ENCODE measurements at places on chromosomes 11 and 22.

GRCh38 chr11:121282386-121282785 is 10.2 kb upstream of the SC5D start:
- no peak for DNase-seq

DNA sequence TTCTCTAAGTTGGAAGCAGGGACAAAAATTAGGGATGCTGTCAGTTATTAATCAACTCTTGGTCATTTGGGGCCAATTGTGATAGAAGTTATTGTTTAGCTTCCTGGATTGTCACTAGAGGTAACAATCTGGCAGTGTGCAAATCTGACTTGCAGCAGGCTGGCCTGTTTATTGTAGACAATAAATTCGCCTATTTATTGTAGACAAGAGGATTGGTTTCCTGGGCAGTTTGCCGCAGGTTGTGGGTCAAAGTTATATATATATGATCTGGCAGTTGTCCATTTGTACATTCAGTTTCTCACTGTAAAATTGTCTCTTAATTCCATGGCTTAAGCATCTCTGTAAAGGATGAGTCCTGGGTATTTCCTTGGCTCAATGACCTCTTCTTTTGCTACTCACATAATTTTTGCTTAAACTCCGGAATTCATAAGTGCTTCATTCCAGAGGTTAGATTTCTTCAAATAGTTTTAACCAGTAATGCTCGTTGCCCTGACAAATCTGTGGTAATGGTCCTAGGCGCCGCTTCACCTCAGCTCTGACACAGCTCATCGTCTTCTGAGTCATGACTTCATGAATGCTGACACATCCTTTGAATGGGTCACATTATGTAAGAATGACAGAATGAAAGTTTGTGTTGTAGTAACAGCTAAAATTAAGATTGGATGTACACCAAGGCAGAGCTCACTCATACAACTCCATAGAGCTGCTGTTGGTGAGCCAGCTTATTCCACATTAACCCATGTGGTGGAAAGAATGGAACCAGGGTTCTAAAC is 7.8 kb upstream of the MMP3 start:
- no peak for DNase-seq

- no peak for DNase-seq
These were observed 469.9 kb downstream of the MN1 start for GRCh38 chr22:27331526-27332281.

DNA sequence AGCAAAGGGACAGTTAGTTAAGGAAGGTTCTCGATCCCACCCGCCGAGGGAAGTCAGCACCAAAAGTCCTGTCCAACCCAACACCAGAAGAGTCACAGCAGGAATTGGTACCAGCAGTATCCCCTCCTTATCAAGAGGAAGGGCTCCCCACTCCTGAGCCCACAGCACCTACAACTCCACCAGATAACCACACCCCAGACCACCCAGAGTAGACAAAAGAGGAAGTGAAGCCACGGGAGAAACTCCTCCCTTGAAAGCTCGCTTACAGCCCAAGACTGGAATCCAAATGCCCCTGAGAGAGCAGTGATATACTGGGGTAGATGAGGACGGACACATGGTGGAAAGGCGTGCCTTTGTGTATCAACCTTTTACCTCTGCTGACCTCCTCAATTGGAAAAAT is 7.3 kb upstream of the CD5 start:
- no peak for DNase-seq

DNA sequence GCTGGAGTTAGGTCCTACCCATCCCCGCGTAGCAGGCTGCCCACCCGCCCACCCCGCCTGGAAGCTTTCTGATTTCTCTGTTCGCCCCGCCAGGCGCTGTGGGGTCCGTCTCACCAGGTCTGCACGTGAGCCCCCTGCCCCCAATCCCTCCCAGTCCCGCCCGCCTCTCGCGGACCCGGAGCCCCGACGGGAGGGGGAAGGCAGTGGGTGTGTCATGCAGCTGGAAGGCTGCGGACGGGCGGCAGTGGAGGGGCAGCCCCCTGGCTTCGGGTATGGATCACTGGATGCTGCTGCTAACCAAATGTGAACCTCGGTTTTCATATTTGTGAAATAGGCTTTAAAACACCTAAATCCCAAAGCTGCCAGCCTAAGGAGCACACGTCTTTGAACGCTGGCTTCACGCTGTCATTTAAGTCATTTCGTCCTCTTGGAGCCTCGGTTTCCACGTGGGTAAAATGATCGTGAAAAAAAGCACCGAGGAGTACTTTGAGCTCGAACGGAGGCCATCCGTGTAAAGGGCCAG is 568 bp upstream of the BIK start:
- no peak for DNase-seq

- DNase-seq = no peak
These were observed 367.6 kb downstream of the BRD1 start for GRCh38 chr22:49460091-49460490.

DNA sequence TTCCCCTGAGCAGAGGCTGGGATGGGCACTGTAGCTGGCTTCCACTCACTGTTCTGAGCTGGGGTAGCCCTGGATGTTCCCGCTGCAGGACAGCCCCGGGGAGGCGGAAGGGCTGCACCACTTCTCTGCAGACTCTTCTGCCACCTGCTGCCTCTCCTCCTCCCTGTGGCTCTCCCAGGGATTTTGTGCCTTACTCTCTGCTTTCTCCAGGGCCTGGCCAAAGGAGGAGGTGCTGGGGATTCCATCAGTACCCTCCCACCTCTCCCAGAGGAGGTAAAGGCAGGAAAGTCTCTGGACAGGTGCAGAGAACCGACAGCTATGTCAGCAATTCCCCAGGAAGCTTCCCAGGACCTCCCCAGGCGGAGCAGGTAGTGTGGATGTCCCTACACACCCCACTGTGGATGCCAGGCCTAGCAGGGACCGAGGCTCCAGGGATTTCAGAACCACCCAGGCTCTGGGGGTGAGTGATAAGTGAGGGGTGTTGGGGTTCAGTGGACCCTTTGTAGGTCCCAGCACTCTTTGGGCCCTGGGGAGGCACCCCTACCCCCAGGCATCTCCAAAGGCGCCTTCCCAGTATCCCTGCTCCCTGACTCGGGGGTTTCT is 11.3 kb downstream of the DUSP8 start:
- DNase-seq = no peak

GRCh38 chr11:70491696-70492472 is 93.6 kb downstream of the CTTN start:
- no peak for DNase-seq

DNA sequence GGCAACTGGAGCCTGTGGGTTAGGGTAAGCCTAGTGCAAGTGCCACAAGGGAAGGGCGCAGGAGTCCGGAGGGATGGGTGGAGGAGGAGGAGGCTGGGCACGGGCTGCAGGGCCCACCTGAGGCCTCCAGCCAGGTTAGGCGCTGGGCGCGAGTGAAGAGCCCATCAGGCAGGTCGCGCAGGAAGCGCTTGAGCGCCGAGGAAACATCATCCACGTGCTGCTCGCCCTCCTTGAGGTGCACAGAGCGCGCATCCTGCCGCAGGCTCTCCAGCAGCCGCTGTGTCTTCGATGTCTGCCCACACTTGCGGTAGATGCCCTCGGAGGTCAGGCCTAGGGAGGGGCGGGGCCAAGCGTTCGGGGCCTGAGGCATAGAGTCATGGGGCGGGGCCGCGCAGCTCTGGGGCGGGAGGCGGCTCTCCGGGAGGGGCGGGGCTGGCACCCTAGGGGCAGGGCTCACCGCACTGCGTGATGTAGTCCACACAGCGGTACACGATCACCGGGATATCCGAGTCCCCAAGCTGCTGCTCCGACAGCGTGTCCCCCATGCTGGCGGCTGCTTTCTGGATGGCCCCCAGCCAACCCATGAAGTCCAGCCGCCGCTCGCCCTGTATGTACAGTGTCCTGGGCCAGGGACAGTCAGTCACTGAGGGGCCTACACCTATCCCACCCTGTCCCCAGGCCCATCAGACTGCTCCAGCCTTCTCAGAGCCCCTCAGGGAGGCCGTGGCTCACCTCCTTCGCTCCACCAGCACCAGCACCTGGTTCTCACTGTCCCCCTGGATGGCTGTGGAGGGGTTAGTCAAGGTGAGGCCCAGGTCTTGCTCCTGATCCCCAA is 22.9 kb upstream of the PDE2A start:
- no peak for DNase-seq

GRCh38 chr11:8056810-8057463 is 24.1 kb upstream of the TUB start:
- no peak for DNase-seq

DNA sequence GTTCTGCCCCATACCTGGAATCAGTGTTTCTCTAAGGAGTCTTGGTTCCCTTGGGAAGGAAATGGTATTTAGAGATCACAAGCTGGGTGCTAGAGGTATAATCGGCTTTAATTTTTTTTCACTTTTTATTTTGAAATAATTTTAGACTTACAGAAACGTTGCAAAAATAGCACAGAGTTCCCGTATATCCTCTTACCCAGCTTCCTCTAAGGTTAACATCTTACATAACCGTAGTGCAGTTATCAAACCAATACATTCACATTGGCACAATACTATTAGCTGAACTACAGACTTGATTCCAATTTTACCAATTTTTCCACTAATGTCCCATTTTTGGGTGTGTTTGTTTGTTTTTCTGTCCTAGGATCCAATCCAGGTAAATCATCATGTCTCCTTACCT is 63.8 kb downstream of the RBX1 start:
- DNase-seq = no peak

- DNase-seq = no peak
These were observed 257.5 kb downstream of the TMEM135 start for GRCh38 chr11:87295237-87295636.

- DNase-seq = no peak
These were observed 10.0 kb upstream of the MTMR3 start for GRCh38 chr22:29872989-29873388.

All from GM12864 (cell line).